ENCODE measurements at places on chromosomes 5 and 9.
A peak's percentile ranks its signal among the peaks of the same experiment; 100 is the strongest.

DNA sequence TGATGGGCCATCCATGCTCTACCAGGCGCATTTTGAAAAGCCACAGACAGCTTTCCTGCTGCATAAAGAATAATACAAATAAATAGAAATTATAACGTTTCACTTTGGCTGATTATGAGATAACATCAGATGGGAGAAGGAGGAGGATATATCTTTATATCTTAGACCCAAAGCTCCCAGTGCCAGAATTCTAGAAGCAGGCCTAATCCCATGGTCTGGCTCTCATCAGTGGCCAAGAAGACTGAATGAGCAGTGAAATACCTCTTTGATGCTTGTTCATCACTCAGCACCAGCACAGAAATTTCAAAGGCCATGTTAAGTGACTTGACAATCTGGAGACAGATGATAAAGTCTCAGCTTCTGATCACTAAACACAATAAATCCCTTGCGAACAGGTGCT lies 107.6 kb downstream of the PPP2R2B start:
- DNase-seq: no peak

DNA sequence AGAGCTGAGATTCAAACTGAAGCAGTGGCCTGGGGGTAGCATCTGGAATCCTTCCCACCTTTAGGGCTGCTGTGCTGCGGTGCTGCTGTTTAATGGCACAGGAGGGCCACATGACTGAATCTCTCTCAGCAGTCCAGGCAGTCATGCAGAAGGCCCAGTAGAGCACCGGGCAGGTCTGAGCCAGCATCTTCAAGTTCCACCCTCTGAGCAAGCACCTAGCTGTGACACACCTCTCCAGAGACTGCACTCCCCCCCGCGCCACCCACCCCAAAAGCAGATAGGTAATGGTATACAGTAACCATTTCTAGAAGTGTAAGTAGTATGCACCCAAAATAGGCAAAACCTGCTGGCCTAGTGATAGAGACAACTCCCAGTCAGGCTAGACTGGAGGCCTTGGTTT lies 8.2 kb downstream of the IL4 start:
- peak; percentile 77 for DNase-seq

- DNase-seq: no peak
Measured at GRCh38 chr5:119470851-119471451, 18.7 kb downstream of the HSD17B4 start.

DNA sequence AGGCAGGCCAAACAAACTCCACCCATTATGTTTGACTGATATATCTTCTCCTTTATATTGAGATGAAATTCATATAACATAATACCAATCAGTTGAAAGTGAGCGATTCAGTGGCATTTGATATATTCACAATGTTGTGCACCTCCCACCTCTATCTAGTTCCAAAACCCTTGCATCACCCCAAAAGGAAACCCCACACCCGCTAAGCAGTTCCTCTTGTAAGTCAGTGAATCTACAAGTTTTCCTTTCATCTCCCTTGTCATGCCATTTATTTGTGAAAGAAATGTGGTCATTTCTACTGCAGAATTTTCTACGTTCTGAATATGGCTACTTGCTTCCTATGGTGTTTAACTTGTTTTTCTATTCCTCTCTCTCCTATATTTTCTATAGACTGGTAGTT lies 99.4 kb upstream of the PTPN3 start:
- no peak for DNase-seq

GRCh38 chr5:131863700-131864099 lies 66.9 kb upstream of the FNIP1 start:
- no peak for DNase-seq
